ENCODE measurements at places on chromosomes 7 and 10.

DNA sequence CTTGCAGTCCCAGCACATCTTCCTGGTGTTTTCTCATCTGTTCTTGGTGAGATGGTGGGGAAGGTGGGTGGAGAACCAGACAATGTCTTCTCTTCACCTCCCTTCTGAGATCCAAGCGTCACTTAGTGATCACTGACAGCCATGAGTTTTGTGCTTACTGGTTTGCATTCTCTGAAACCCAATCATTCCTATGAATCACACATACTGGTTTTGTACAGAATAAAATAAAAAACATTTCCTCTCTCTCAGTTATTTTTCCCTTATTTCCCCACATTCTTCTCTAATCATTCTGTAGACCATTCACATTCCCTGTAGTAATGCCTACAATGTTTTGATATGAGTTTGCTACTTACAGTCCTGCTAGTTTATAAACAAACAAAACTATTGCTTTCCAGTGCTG, 143.8 kb upstream of the SLC13A1 start:
- DNase-seq = no peak

- no peak for DNase-seq
Observed at GRCh38 chr10:124573726-124574455, 112.3 kb downstream of the LHPP start.

- peak; percentile 58 for DNase-seq
Observed at GRCh38 chr7:72055426-72055825, 356.7 kb downstream of the CALN1 start.

DNA sequence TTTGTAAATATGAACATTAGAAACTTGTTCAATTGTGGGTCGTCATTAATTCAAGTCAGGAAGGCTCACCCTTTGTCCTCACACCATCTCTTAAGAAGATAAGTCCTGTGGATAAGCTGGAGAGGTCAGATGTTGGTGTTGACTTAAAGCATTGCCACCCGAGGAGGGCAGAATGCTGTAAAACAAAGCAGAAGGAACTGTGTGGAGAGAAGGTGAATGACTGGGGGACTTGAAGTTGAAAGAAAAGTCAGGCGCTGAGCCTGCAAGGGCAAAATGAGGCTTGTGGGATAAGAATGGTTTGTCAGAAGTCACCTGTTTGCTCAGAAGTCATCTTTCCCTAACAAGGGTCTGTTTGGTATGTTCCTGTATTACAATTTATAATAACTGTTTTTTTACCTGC, 9.1 kb downstream of the RPA3 start:
- no peak for DNase-seq

DNA sequence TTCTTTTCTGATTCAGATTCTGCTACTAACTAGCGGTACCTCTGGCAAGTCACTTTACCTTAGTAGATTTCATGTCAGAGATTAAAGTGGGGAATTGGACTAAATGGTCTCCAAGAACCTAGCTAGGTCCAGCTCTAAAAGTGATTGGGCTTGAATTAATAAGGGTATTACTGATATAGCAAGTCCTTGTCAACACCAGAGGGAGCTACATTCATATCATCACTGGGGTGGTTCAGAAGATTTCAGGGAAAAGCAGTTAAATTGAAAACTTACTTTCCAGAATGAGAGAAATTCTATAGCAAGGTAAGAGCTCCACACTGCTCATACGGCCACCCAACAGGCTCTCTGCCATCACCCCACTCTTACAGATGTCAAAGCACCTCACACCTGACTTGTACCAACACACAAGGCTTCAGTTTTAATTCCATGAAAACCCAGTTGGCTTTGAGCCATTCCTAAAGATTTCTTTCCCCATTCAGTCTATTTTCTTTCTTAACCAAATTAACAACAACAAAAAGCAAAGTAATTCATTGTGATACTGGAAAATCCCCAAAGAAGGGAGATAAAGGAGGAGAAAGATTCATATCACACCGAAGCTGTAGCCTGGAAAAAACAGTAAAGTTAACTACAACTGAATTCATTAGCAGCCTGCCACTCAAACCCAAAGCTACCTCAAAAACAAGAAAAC, 38.0 kb upstream of the SPOCK2 start:
- DNase-seq = peak; percentile 53

DNA sequence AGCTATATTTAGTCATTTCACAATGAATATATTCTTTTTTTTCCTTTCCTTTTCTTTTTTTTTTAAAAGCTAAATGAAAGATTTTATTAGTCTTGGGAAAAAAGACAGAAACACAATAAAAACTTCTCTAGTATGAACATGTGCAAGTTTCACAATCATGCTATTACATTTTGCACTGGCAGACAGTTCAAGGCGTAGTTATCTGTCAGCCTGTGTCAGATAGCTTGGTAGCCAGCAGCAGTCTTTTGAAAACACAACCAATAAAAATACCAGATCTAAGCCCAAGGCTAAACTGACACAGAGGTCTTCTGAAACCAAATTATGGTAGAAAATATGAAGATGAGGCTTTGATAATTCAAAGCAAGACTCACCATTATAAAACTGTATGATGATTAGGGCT, 205.8 kb upstream of the TEX47 start:
- DNase-seq = no peak

- no peak for DNase-seq
Observed at GRCh38 chr10:100507357-100507732, 12.3 kb downstream of the SEC31B start.

DNA sequence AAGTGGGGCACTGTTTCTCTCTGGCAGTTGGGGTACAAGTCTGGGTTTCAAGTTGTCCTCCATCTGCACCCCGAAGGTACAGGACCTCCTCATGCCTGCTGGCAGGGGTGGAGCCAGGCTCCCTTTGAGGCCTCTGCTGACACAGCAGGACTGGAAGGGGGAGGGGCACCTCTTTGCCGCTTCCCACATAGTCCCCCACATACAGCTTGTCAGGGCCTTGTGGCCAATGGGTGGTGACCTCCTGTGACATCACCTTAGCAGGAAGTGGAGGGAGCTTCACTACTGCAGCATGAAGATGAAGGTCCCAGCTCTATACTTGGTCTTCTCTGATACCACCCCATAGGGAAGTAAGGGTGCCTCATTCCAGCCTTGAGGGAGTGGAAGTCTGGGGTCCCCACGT, 167.8 kb downstream of the RAMP3 start:
- no peak for DNase-seq

DNA sequence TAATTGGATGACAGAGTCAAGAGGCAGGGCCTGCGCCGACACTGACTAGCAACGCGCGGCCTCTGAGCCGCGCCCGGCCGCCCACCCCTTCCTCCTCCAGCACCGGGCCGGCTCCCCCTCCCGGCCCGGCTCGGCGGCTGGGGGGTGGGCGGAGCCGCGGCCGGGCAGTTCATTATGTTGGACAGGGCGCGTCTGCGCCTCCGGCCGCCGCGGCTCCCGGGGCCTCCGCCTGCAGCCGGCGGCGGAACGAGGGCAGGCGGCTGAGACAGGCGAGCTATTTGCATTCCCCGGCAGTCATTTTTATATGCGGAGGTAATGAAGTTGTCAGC, 106.7 kb downstream of the SNX10 start:
- peak; percentile 90 for DNase-seq

GRCh38 chr10:50438049-50438936, 185.5 kb downstream of the SGMS1 start:
- peak; percentile 61 for DNase-seq

DNA sequence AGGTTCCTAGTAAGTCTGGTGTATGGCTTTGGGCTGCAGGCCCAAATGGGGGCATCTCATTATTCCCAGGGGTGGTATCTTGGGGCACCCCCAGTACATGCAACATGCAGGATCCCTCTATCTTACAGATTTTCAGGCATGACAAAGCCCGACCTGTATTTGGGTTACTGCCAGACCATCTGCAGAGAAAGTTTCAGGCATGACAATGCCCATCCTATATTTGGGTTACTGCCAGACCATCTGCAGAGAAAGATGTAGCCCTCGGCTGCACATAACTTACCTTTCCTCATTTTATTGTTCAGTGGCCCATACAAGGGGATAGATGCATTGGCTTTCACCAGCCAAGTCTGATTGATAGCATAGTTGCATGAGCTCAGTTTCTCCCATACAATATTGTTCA, 112.2 kb upstream of the RAB18 start:
- no peak for DNase-seq

DNA sequence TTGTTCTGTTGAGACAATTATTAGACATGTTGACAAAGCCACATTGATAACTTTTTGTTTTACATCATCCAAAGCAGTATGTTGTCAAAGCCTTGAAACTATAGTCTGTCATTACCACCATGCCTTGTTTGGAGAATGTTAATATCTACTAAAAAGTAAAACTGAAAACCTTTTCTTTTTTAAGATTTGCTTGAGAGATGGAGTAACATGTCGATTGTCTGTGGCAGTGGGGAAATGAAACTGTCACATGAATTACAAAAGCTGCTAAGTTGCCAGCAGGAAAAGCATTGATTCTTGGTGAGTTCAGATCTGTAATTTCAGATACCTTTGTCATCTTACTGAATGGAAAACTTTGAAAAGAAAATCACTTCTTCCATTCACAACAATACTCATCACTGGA, 69.1 kb downstream of the TFPI2 start:
- no peak for DNase-seq

- DNase-seq = no peak
Observed at GRCh38 chr7:8365499-8366110, 67.8 kb upstream of the NXPH1 start.

DNA sequence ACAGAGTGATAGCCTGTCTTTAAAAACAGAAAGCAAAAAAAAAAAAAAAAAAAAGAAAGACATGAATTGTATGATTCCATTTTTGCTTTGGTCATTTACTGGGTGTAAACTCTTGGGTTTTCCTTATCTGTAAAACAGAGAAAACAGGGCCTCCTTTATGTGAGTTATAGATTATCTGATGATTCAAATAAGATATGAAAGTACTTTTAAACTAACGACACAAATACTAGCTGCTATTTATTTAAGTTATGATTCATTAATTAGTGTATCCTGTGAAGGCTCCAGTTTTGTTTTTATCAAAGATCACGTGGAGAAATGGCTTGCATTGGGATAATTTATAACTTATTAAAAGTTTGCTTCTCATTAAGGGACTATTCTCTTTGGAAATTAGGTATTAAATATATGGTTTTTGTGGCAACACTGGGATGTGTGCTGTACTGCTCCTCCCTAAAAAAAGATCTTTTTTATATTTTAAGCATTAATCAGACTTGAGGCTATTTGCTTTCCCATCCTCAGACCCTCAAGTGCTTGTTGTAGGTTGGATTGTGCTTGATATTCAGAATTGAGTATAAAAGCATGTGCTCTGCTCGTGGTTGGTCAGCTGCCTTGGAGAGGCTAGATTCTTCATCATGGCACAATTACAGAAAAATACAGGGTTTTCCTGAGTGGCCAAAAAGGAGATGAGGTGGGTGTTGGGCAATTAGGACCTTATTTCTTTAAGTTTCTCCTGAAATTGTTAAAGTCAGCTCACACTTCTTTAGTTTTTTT, 39.9 kb downstream of the NRG3 start:
- no peak for DNase-seq

- DNase-seq = no peak
Observed at GRCh38 chr7:39832519-39833085, 117.5 kb upstream of the CDK13 start.

DNA sequence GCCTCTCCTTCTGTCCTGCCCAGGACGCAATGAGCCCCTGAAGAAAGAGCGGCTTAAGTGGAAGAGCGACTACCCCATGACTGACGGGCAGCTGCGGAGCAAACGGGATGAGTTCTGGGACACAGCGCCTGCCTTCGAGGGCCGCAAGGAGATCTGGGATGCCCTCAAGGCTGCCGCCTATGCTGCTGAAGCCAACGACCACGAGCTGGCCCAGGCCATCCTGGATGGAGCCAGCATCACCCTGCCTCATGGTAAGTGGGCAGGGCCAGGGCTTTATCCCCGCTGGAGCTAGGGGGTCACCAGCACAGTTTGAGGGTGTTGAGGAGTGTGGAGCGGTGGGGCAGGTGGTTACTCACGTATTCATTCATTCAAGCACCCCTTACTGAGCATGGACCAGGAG, 4.7 kb upstream of the ANKRD2 start:
- DNase-seq = no peak

- no peak for DNase-seq
Observed at GRCh38 chr10:35961501-35961900, 319.4 kb upstream of the FZD8 start.

Data from inflammatory macrophage treated with lipopolysaccharide for 4 hours (primary cell).